Stimulated activated CD4-positive, alpha-beta T cell treated with anti-CD3 and anti-CD28 coated beads, Interleukin-4, amount 100 ng/mL, for 4 hours (primary cell): ENCODE measurements at places on chromosomes 1 and 21.

DNA sequence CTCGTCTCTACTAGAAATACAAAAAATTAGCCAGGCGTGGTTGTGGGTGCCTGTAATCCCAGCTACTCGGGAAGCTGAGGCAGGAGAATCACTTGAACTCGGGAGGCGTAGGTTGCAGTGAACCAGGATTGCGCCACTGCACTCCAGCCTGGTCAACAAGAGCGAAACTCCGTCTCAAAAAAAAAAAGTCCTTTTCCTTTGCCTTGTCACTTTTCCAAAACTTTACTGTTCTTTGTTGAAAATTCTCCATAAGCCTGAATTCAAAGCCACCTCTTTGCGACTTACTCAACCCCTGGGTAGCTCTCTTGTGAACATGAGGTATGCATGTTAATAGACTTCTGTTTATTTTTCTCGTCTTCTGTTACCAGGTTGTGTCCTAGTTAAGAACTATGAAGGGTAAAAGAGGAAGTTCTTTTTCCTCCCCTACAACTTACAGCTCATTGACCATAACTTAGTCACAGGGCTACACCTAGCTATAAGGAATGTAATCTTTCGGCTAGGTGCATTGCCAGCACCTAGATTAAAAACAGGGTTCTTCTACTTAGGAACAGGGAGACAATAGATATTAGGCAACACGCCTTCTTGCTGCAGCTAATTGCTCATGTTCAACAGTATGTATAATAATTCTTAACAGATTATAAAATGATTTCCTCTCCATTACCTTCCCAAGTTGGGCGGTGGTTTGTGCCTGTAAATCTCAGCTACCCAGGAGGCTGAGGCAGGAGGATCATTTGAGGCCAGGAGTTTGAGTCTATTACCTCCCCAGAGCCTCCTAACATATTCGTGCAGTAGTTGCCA, 40.9 kb downstream of the PTAFR start:
- DNase-seq: no peak

- no peak for DNase-seq
Observed at GRCh38 chr1:106964495-106964894, 92.0 kb upstream of the PRMT6 start.

- DNase-seq: no peak
Observed at GRCh38 chr1:160167580-160167979, 16.2 kb downstream of the ATP1A4 start.

GRCh38 chr1:158830074-158830677, 975 bp upstream of the MNDA start:
- DNase-seq: no peak

GRCh38 chr1:183816110-183816509, 11.2 kb downstream of the RGL1 start:
- DNase-seq: no peak

GRCh38 chr1:71228241-71228640, 147.4 kb upstream of the ZRANB2 start:
- no peak for DNase-seq

DNA sequence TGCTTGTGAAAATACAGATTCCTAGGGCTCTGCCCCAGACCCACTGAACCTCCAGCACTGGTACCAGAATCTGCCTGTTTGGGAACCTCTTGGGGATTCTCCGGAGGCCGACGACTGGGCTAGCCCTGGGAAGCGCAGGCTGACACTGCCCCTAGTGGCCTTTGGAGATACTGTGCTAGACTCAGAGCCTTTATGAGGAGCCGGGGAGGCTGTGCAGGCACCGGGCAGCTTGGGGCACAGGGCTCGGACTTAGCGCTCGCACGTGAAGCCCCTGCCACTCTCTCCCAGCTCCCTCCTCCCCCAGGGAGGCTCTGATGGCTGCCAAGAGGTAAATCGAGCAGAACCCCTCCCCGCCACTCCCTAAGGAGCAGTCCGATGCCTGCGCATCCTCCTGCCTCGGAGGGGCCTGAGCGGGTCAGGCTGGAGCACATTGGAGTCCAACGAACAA, 144.6 kb upstream of the TNR start:
- no peak for DNase-seq

DNA sequence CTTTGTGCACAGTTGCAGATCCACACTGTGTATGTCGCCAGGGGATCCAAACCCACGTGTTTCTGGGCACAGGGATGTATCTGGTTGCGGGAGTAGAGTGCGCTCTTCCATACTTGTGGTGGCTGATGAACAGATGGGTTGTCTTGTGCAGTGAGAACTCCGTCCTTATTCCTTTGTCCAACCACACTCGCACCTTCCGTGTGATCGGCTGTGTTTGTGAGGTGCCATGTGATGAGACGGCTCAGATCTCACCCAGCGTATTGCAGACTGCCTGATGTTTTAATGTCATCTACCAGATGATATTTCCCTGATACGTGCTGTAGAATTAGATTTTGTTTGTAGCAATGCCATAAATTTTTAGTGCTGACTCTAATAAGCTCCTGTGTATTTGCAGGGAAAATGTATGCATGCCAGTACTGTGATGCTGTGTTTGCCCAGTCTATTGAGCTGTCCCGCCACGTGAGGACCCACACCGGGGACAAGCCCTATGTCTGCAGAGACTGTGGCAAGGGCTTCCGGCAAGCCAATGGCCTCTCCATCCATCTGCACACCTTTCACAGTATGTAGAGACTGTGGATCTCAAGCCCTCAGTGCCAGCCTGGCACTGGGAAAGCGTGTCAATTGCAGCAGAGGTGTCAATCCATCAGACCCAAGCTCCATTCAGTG, 46.2 kb upstream of the EPHA8 start:
- no peak for DNase-seq

- no peak for DNase-seq
Observed at GRCh38 chr1:99551812-99552614, 93.9 kb upstream of the PALMD start.

DNA sequence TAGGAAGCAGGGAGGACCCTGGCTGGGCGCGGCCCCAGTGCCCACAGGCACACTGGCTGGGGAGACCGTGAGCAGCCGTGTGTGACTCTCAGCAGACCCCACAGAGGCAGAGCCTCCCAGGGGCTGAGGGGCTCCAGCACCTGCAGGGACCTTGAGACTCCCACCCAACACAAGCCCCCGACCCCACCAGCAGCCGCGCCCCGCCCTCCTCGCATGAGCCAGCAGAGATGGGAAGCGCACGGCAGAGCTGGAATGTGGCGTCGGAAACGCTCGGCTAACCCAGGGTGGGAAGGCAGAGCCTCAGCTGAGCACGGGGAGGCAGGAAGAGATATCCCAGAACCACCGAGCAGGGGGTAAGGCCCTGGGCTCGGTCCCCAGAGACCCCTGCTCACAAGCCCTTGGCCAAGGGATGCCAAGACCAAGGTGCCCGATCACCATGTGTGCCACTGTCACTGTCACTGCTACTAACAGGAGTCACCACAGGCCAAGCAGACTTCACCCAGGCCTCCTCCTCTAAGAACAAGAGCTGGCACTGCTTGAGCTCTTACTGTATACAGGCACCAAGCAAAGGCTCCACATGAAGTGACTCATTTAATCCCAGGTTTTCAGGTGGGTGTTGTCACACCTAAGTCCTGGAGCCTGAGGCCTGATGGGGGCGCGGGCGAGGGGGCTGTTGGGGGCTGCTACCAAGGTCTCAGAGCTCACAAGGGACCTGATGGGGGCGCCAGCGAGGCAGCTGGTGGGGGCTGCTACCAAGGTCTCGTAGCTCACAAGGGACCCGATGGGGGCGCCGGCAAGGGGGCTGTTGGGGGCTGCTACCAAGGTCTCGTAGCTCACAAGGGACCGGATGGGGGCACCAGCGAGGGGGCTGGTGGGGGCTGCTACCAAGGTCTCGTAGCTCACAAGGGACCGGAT, 20.1 kb downstream of the MEGF6 start:
- DNase-seq: no peak
